NCI-H2029 (cell line): ENCODE measurements at places on chromosomes 12 and 14.

DNA sequence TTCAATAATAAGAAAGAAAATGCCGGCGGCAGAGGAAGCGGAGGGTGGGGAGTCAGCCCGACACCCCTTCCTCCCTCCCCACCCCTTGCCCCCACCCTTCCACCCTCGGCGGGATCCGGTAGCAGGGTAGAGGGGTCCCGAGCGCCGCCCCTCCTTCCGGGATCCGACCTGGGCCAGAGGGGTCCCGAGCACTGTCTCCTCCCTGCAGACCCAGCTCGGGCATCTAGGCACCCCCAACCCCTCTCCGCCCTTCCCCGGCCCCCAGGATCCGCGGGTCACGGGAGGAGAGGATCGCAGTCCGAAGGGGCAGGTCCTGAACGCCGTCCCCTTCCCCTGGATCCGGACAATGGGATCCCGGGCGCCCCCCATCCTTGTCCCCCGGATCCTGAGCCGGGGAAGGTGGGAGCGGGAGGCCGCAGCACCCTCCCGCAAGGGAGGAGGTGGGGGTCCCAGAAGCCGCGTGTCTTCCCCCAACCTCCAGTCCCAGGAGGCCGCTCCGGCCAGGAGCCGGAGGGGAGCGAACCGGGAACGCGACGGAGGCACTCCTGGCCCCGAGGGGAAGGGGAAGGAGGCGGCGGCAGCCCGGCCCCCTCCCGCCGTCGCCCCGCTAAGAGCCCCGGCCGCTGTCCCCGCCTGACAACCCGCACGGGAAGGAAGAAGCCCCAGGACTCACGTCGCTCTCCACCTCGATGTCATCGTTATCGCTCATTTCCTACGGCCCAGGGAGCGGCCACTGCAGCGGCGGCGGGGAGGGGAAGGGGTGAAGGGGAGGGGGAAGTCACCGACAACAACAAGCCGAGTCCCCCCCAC, 481 bp downstream of the MAX start:
- DNase-seq: no peak

GRCh38 chr12:8722286-8722800, 24.6 kb downstream of the RIMKLB start:
- no peak for DNase-seq

DNA sequence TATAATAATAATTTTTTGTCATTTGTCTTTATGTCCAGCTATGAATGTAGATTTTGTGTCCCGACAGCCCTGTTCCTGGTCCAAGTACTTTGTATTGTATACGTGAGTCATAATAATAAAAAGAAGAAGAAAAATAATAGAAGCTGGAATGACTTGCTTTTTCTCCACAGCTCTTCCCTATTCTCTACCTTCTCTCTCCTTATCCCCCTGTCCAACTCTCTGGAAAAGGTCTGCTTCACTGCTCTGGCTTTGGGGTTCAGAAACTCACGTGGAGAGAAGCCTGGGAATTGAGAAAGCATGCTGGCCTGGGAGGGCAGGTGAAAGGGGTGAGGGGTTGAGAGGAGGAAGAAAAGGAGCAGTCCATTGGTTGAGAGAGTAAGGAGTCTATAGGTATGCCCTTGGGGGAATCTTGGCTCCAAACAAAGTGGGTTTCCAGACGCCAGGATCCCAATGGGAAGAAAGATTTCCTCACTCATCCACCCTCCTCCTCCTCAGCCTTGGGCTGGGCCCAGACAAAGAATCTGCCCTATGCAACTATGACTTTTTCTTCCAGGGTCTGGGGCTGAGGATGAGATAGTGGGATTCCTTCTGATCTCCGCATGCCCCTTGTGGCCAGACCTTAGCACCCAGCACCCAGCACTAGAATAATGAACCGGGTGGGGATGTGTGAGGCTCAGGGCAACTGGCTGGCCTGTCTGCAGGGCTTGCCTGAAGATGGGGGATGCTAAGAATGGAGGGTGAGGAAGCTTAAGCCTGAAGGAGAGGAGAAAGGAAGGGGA, 4.0 kb downstream of the HOXC8 start:
- DNase-seq: no peak

GRCh38 chr14:73842851-73843250, 8.8 kb upstream of the PTGR2 start:
- DNase-seq: no peak

DNA sequence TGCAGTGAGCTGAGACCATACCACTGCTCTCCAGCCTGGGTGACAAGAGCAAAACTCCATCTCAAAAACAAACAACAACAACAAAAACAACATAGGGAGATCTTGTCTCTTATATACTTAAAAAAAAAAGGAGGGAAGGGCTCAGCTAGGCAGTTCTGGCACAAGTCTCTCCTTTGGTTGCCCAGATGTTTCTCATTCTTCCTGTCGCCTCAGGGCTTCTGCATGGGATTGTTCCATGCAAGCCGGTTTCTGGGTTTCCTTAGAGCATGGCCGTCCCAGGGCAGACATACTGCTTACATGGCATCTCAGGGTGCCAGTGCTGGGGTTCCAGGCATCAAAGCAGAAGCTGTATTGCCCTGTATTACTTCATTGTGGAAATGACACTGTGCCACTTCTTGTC, 5.2 kb upstream of the SLC8B1 start:
- DNase-seq: no peak

- no peak for DNase-seq
Measured at GRCh38 chr12:88625356-88625755, 45.1 kb upstream of the KITLG start.

GRCh38 chr12:66962290-66962689, 283.4 kb upstream of the GRIP1 start:
- DNase-seq: no peak

DNA sequence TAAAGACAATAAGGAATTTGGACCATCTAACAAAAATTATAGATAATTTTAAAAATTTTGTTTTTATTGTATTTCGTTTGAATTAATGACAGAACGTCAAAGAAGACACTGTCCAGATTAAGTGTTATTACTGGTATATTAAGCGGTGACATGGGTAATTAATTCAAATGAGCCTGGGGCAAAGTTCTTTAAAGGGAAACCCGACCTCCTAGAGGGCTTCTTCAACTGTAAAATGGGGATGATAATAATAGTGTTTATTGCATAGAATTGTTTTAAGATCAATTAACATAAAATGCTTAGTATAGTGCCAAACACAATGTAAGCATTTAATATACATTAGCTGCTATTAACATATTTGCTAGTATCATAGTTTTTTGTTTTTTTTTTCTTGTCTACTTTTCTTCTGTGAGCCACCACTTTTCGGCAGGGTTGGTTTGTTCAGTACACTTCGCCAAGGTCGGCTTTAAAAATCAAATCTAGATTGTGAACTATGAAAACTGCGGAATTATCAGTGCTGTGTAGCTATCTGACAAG, 514 bp upstream of the LARP4 start:
- peak; percentile 37 for DNase-seq
